Thyroid gland (tissue), 4 donors: ENCODE measurements at places on chromosomes 2 and 18. TPM values are rescaled to one million over a fixed set of nuclear protein-coding genes. Genes with fewer than 3 reads are reported as not detected.

The VIT gene
- total RNA-seq = 9.4 TPM

DNA sequence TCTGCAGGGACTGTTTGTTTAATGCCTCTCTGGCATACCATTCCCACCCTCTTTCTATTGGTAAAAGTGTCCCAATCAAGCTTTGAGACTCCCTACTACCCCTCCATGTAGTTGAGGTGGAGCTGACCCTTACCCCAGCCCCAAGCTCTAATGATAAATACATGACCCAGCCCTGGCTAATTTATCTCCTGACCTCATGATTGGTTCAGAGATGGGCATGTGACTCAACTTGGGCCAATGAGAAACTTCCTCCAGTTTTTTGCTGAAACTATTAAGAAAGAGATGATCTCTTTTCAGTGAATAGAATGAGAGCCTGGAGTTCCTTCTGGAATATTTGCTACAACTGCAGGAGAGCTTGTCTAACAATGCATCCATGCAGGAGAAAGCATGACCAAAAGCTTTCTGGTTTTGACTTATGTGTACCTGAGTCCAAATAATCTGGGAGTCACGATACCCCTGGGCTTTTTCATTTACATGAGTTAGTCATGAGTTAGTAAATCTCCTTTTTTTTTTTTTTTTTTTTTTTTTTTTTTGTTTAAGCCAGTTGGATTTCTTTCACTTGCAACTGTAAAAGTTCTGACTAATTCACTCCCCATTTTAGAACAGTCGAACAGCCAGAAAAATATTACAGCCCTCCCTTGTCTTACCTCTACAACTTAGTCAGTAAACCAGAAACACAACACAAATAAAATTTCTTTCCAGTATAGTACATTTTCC, 66.5 kb upstream of the TLK1 start:
- H3K4me1 ChIP-seq = no peaks in the 10 kb centered on the region
- H3K4me3 ChIP-seq = no peak overlapping the region

DNA sequence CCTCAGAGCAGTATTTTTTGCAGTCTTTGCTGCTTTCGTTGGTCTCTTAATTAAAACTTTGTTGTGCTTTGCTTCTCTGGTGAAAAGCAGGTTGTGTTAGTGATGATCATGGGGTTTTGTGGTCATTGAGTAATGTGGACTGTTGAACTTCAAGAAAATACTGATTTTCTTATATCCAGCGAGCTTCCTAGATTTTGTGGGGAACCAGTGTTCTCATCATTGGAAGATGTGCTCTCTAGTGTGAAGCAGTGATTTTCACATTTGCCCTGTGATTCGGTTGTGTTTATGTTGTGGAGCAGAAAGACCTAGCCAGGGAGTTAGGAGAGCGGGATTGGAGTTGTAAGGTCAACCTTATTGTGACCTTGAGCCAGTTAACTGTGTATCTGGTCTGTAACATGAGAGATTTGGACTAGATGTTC, 12.4 kb downstream of the ASAP2 start:
- no peaks in the 10 kb centered on the region for H3K36me3 ChIP-seq
- H3K27me3 ChIP-seq = no peaks in the 10 kb centered on the region
- no peak overlapping the region for H3K27ac ChIP-seq

DNA sequence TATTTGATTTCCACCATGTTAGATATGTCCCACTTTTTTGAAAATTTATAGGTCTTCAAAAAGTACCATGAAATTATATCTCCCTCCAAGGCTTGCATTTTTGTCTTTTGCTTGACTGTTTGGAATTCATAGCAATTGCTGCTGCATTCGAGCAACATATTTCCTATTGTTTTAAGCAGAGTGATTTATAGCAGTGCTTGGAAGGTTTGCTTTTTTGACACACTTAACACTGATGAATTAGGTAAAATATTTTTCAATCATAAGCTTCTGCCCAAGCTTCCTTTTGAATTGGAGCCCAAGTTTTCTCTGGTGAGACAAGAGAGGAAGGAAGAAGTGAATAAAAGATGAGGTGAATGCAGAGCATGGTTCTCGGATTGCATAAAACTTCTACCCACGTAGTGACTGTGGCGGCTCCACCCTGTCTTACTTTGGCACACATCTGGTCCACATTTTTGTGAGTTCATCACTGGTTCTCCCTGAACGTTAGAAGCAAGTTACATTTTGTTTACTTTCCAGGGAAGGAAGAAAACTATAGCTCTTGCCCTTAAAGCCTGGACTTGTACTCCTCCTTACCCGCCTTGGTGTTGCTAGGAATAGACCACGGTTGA, 667.0 kb downstream of the TSN start:
- no peak for DNase-seq
- H3K4me1 ChIP-seq = no peaks in the 10 kb centered on the region
- H3K36me3 ChIP-seq = no peaks in the 10 kb centered on the region
- H3K4me3 ChIP-seq = no peak overlapping the region
- H3K27ac ChIP-seq = no peak overlapping the region
- no peaks in the 10 kb centered on the region for H3K27me3 ChIP-seq

DNA sequence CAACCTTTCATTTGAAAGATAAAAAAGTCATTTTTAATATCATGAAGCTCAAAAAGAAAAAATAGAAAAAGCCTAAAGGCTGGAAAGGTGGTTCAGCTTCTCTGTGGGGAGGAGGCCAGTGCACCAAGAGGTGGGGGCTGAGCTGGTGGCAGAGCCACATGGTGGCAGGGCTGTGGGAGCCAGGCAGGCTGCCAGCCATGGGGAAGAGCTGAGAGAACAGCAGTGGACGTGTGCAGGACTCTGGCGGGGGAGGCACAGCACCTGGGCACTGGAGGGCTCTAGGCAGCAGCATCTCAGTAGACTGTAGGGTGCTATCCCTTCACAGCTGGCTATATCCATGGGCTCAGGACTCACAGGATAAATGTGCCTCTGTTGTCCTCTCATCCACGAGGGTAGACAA, 47.8 kb downstream of the STK25 start:
- no peak for DNase-seq
- H3K4me3 ChIP-seq = no peak overlapping the region
- no peaks in the 10 kb centered on the region for H3K4me1 ChIP-seq
- no peak overlapping the region for H3K27ac ChIP-seq
- H3K27me3 ChIP-seq = no peaks in the 10 kb centered on the region
